ENCODE measurements at places on chromosomes 5 and 9.

GRCh38 chr9:107999011-107999410 lies 509.4 kb upstream of the KLF4 start:
- no peak for DNase-seq

- no peak for DNase-seq
These were observed 40.2 kb upstream of the FBXW11 start for GRCh38 chr5:172046593-172046992.

- DNase-seq, result peak; percentile 89
These were observed 2.3 kb downstream of the ANXA2R start for GRCh38 chr5:43037636-43038495.

GRCh38 chr5:172111852-172112225 lies 76.2 kb downstream of the STK10 start:
- DNase-seq, result peak; percentile 92

GRCh38 chr5:111673891-111674626 lies 82.9 kb downstream of the NREP start:
- DNase-seq, result no peak

DNA sequence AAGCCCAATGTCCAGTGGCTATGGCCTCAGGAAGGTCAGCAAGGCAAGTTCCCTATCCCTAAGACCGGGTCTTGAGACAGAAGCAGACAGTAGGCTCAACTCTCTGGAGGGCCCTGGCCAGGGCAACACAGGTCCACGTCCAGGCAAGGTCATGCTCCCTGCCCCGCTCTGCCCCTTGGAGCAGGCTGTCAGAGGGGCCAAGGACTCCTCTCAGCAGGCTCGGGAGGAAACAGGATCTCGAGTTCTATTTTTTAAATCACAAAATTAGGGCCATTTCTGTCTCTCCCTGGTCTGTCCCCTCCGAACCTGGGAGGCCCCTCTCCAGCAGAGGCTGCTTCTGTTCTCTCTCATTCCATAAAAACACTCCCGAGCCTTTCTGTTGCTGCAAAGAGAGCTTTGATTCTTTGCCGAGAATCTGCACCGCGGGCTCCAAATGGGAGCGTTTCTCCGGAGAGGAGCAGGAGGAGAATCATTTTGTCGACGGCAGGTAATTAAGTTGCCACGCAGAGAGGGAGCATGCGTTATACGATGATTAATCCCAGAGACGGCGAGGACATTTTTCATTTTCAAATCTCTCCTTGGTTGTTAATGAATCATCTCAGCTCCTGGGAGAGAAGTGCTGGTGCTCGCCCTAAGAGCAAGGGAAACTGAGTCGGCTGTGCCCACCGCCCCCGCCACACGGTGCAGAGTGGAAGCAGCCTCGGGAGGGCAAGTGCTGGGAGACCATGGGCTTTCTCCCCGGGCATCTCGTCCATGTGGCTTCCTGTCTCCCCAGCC lies 24.5 kb upstream of the FCN1 start:
- DNase-seq, result peak; percentile 6

Data from fibroblast of skin of back (primary cell).